GM04503 (cell line): ENCODE measurements at places on chromosomes 16 and 17.

DNA sequence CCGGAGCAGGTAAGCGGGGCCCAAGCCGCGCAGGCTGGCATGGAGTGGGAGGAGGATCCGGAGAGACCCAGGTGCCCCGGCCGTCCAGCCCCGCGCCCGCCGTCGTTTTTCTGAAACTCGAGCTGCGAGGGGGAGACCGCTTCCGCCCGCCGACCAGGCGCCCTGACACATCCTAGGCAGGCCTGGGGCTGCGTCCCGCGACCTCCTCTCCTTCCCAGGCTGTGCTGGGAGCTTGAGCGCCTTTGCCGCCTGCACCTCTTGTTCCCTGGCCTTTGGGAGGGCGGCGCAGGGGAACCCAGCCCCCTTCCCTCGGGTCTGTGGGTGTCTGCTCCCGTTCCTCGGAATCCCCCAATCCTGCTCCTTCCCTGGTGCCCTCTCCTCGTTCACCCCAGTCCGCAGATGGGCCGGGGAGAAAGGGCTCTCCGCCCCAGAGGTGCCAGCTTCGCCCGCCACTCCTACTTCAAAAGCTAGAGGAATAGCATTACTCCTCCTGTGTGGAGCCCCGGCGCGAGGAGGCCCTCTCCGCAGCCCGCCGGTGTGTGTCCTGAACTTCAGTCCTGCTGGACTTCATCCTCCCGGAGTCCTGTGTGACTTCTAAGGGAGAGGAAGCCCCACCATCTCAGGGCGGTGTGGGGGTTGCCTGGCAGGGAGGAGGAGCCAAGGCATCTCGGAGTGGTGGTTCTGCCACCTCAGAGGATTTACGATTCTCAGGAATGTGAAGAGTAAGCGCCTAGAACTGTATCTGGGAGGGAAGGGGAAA, 1.0 kb downstream of the NHERF1 start:
- DNase-seq: no peak

DNA sequence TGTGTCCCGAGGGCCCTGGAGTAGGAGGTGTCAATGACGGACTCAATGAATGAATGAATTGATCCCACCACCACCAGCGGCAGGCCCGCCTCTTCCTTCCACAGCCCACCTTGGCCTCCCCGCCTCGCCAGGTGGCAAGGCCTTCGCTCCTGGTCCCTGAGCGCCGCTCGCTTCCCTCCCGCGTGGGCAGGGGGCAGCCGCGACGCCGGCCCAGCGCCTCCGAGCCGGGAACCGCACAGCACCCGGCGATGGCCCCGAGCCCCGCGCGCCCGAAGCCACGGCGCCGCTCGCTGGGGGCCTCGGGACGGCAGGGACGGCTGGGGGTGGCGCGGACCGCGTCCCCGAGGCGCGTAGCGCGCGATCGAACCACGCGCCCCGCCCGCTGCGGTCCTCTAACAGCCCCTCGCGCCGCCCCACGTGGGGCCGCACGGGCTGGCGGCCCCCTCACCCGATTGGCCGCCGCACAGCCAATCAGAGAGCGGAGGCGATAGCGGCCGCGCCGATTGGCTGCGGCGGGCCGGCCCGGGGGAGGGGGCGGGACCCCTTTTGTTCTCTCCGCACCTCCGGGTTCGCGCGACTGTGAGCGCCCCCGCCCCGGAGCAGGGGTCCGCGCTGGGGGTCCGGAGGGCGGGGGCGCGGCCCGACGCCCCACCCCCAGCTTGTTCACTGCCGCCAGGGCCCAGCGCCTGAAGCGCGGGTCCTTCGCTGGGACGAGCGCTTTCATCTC, 31.4 kb downstream of the ACTG1 start:
- DNase-seq: no peak

- no peak for DNase-seq
Observed at GRCh38 chr17:5694551-5694950, 110.2 kb upstream of the NLRP1 start.

- DNase-seq: no peak
Observed at GRCh38 chr17:12545877-12546513, 119.7 kb upstream of the MYOCD start.

- DNase-seq: no peak
Observed at GRCh38 chr17:75551266-75551665, 25.8 kb downstream of the LLGL2 start.

DNA sequence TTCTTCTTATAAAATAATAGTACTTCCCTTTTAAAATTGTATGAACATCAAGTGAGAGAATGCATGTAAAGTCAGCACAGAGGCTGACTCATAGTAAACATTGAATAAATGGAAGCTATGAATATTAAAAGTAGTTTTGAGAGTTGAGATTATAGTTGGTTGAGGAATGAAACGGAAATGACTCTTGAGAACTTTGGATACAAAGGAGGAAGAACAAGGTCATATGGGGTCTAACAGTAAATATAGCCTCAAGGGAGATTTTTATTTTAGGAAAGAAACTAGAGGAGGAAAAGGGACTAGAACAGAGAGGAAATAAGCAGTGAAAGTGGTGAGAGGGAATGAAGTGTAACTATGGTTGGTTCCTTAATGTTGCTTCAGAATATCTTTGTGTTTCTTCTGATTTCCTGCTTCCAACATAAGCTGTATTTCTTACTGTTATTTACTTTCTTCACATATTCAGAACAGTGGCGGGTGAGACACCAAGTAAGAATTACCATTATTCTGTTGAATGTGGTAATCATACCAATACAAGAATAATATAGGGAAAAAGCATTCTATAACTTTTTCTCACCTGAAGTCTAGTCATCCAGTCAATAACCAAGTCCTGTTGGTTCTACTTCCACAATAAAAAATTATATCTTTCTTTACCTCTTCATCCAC, 165.1 kb downstream of the CHD9 start:
- DNase-seq: no peak

GRCh38 chr16:16780588-16780987, 401.6 kb downstream of the NPIPA7 start:
- no peak for DNase-seq

- peak; percentile 49 for DNase-seq
Observed at GRCh38 chr16:85231959-85232358, 119.7 kb upstream of the CIBAR2 start.
